Fibroblast of lung (primary cell): ENCODE measurements at places on chromosomes 6 and 20. TPM values are rescaled to one million over a fixed set of nuclear protein-coding genes. Genes with fewer than 3 reads are reported as not detected.

- no peaks in the 10 kb centered on the region for H3K36me3 ChIP-seq
- H3K4me1 ChIP-seq = no peaks in the 10 kb centered on the region
- H3K4me3 ChIP-seq = no peak overlapping the region
- DNase-seq = peak; percentile 22
- H3K27ac ChIP-seq = no peak overlapping the region
These were observed 145.7 kb downstream of the WDR27 start for GRCh38 chr6:169555971-169556617.

DNA sequence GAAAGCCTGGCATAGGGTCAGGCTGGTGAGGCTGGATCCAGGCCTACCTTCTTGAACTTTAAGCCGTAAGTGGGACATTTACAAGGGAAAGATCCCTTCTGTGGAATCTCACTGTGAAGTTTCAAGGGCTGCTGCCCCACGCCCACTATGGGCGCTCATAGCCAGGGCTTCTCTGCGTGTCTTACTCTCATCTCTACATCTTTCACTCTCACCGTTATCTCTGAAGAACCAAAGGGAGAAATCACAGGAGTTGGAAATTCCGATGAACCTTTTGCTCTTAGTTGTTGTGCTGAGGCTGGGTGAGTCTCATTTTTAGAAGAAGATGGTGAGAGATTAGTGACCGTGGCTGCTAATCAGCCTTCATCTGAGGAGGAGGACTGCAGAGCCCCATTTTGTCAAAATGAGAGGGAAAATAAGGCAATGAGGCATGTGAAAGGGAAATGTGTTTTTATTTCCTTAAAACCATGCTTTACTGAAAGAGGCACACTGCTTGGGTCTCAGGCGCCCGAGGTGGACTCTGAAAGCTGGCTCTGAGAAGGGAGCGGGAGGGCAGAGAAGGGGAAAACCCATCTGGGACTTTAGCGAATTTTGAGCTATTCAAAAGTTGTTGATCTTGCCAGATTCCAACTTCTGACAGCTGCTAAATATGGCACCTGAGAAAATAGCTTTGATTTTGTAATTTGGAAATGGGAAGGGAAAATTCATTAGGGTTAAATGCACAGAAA lies 301.5 kb downstream of the CLIC5 start:
- H3K4me1 ChIP-seq = peaks cover 7% of the 10 kb centered on the region
- H3K27me3 ChIP-seq = no peaks in the 10 kb centered on the region
- H3K36me3 ChIP-seq = no peaks in the 10 kb centered on the region
- DNase-seq = no peak

GRCh38 chr6:144849920-144850319 lies 564.8 kb downstream of the UTRN start:
- H3K27me3 ChIP-seq = no peaks in the 10 kb centered on the region
- H3K4me1 ChIP-seq = no peaks in the 10 kb centered on the region
- no peaks in the 10 kb centered on the region for H3K36me3 ChIP-seq
- H3K4me3 ChIP-seq = no peak overlapping the region
- DNase-seq = no peak

DNA sequence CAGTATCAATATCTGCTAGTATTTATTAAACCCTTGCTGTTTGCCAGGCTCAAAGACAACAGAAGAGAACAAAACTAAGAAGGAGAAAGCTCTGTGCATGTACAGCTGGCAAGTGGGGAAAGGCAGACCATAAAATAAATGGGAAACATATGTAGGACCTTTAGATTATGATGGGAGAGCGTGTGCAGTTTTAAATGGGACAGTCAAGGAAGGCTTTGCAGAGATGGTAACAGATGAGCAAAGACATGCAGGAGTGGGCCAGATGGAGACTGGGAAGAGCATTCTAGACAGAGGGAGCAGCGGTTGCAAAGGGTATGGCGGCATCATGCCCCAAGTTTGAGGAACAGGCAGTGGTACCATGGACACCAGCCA lies 260.0 kb downstream of the NRN1 start:
- H3K27me3 ChIP-seq = no peaks in the 10 kb centered on the region
- no peaks in the 10 kb centered on the region for H3K4me1 ChIP-seq
- no peaks in the 10 kb centered on the region for H3K36me3 ChIP-seq
- no peak overlapping the region for H3K4me3 ChIP-seq

- peak overlapping the region; percentile 46 for H3K4me3 ChIP-seq
- DNase-seq = no peak
- H3K4me1 ChIP-seq = no peaks in the 10 kb centered on the region
These were observed 3.5 kb downstream of the C20orf204 start for GRCh38 chr20:64039293-64040160.

DNA sequence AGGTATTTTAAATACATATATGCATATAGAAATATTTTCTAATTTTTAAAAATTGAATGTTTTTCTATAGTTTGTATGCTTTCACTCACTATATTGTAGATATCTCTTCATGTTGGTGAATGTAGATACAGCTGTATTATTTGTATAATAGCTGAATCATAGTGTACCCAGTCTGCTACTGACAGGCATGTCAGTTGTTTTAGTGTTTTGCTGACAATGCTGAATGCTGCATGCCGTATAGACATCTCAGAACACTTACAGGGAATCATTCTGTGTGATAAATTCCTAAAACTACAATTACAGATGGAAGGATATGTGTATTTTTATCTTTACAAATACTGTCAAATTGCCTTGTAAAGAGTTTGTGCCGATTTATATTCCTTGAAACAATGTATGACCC lies 175.4 kb downstream of the SIM1 start:
- no peaks in the 10 kb centered on the region for H3K36me3 ChIP-seq
- no peak overlapping the region for H3K4me3 ChIP-seq
- no peak overlapping the region for H3K27ac ChIP-seq
- no peaks in the 10 kb centered on the region for H3K4me1 ChIP-seq
- no peak for DNase-seq

- no peaks in the 10 kb centered on the region for H3K4me1 ChIP-seq
- H3K4me3 ChIP-seq = no peak overlapping the region
- DNase-seq = no peak
- H3K27me3 ChIP-seq = no peaks in the 10 kb centered on the region
These were observed 20.8 kb upstream of the CHRNA4 start for GRCh38 chr20:63381781-63382431.

- H3K4me3 ChIP-seq = no peak overlapping the region
- peak; percentile 90 for DNase-seq
- no peaks in the 10 kb centered on the region for H3K36me3 ChIP-seq
- no peaks in the 10 kb centered on the region for H3K27me3 ChIP-seq
These were observed 11.8 kb upstream of the SNRPC start for GRCh38 chr6:34745277-34746103.

- no peaks in the 10 kb centered on the region for H3K36me3 ChIP-seq
- H3K27me3 ChIP-seq = no peaks in the 10 kb centered on the region
These were observed 588.9 kb downstream of the RFPL4B start for GRCh38 chr6:112936079-112936472.

DNA sequence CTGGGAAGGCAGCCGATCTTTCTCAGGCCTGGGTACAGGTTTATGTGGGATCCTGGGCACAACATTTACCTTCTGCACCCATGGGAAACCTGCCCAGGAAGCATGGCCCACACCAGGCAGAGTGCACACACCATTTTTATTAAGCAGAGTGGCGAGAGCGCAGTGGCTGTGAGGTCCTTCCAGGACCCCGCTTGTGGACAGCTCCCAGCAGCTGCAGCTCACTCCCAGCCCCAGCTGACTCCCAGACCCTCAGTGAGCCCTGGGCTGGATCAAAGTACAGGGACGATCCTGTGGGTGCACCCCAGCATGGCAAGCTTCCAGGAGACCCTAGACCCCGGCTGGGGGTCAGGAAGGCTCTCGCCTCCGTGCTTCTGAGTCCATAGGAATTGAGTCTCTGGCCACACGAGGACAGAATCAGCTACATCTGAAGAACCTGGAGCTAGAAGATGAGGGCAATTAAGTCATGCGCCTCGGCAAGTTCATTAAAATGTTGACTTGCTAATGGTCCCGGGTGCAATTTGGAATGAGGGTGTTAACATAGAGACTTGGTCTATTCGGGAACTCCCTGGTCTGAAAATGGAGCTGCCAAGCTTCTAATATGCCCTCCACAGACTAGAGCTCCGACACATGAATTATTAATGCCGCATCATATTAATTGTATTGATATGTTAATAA lies 65.4 kb upstream of the SLCO4A1 start:
- peaks cover 13% of the 10 kb centered on the region for H3K27me3 ChIP-seq
- H3K4me1 ChIP-seq = no peaks in the 10 kb centered on the region
- peak; percentile 10 for DNase-seq
- no peak overlapping the region for H3K27ac ChIP-seq

Gene ANGPT4
- not detected in 2 replicates for polyA plus RNA-seq

DNA sequence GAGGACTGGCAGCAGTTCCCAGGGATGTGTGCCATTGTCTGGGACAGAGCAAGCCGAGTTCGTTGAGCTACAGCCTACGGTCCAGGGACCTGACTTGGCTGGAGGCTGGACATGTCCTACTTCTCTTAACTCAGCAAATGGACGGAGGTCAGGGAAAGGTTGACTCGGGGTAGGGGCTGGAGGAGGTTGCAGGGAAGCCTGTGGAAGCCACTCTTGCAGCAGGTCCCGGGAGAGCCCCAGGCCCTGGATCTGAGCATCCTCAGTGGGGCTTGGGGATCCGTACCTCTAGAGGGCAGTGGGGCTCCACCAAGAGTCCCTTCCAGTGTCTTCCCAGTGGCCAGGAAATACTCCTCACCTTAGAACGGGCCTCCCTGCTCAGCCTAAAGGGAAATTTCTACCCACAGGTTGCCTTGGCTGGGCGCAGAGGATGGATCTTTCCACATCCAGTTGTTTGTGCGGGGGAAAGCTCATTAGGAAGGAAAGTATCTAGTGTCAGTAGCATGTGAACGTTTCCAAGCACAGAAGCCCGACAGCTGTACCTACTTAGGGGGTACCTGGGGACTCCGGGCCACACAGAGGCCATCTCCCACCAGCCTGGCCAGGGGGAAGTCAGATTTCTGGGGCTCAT lies 170.2 kb downstream of the NFATC2 start:
- H3K4me1 ChIP-seq = peaks cover 5% of the 10 kb centered on the region
- H3K27ac ChIP-seq = no peak overlapping the region
- no peaks in the 10 kb centered on the region for H3K36me3 ChIP-seq
- peak; percentile 60 for DNase-seq
- no peaks in the 10 kb centered on the region for H3K27me3 ChIP-seq
- no peak overlapping the region for H3K4me3 ChIP-seq

Gene B4GALT5
- polyA plus RNA-seq = 28.0 and 34.1 TPM in 2 replicates

DNA sequence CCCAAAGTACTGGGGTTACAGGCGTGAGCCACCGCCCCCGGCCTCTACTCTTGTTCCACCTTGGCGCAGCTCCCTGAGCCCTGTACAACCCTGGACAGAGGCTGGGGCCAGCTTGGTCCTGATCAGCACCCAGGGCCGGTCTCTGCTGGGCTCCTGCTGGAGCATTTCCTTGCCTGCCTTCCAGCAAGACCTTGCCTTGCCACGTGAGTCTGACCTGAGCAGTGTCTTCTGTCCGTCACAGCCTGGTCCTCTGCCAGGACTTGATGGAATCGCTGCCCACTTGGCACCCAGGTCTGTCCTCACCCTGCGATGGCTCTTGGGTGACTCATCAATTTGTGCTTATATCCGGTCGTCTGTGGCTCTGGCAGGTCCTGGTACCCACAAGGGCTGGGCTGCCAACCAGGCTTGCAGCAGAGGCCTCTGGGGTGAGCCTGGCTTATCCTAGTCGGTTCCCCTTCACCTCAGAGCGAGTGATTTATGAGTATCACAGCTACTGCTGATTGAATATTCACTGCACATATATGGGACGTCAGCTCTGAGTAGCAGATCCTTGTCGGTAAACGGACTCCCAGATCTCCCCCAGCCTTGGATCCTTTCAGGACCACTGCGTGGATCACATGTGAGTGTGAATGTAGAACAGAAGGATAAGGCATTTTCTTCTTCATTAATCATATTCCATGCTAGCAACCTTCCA lies 10.1 kb upstream of the SULF2 start:
- H3K36me3 ChIP-seq = no peaks in the 10 kb centered on the region
- DNase-seq = no peak
- H3K4me3 ChIP-seq = no peak overlapping the region
- H3K27ac ChIP-seq = no peak overlapping the region
- peaks cover 2% of the 10 kb centered on the region for H3K4me1 ChIP-seq
- H3K27me3 ChIP-seq = no peaks in the 10 kb centered on the region

Gene PRRT1
- polyA plus RNA-seq = 0.61 and 0.73 TPM in 2 replicates
